ENCODE measurements at places on chromosomes 4 and X. TPM values are rescaled to one million over a fixed set of nuclear protein-coding genes. Genes with fewer than 3 reads are reported as not detected.

TCEAL2 gene
- 10.3 TPM for total RNA-seq

FUNDC2 gene
- total RNA-seq: 43.7 TPM

PARM1 gene
- total RNA-seq: 127 TPM

PPBP gene
- total RNA-seq: not detected

GATA1 gene
- total RNA-seq: not detected

KCND1 gene
- total RNA-seq: 3.8 TPM

DNA sequence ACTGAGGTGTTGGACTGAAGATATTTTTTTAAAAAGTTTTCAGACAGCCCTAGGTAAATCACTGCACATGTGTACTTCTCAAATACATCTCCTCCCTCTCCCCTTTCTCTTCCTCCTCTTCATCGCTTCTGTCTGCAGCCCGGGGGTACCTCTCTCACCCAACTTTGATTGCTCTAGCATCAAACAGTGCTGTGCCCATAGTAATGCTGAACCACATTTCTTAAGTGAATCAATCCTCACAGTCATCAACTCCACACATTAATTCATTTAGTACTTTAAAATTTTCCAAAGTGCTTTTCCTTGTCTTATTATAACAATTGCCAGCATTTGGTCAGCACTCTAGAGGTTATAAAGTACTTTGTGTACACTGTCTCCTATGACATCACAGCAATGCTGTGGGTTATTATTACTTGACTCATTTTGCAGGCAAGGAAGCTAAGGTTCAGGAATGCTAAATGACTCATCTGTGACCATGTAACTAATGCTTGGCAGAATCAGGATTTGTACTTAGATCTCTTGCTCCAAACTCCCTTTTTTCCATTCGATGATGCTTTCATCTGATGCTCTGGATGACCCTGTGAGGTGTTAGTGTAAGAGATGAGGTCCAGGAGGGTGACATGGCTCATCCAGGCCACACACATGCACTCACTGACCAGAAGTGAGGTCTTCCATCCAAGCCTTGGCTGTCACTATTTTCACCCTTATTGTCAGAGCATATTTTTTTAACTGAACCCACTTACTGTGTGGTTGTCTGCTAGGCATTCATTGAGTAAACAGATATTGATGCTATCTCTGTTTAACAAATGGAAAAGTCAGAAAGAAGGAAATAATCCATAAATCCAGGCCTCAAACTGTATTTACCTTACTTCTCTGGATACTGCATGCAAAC is 58.8 kb downstream of the RHOH start:
- DNase-seq: no peak

GRCh38 chr4:16449406-16449805 is 223.1 kb upstream of the TAPT1 start:
- no peak for DNase-seq

DNA sequence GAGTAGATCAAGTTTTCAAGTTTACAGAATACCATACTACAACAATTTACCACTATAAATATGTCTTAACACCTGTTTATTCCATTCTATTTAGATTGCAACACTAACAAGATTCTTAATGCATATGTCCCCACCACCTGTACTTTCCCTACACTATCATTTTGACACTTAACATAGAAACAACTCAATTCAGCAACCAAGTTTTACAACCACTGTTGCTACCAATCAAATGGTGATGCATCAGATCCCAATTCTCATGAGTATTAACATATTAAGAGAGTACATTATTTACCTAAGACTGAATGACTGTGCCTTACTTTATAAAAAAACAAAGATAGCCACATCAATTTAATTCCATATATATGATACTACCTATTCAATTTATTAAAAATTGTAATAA is 49.4 kb downstream of the EIF4E start:
- no peak for DNase-seq

DNA sequence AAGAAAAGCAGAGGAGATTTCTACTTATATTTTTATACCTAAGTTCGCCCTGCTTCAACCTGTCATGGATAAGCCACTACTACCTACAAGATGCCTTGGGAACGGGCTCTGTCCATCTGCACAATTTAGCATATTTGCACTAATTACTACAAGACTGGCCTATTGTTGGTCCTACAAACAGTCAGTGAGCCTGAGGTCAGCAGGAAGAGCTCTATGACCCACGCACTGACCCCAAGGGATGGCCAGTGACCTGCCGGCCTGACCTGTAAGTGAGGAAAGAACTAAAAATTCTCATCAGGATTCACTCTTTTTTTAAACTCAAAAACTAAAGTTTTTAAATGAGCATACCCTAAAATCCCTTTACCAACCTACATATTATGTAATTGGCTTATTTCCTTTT is 142.0 kb downstream of the COL25A1 start:
- DNase-seq: no peak

DNA sequence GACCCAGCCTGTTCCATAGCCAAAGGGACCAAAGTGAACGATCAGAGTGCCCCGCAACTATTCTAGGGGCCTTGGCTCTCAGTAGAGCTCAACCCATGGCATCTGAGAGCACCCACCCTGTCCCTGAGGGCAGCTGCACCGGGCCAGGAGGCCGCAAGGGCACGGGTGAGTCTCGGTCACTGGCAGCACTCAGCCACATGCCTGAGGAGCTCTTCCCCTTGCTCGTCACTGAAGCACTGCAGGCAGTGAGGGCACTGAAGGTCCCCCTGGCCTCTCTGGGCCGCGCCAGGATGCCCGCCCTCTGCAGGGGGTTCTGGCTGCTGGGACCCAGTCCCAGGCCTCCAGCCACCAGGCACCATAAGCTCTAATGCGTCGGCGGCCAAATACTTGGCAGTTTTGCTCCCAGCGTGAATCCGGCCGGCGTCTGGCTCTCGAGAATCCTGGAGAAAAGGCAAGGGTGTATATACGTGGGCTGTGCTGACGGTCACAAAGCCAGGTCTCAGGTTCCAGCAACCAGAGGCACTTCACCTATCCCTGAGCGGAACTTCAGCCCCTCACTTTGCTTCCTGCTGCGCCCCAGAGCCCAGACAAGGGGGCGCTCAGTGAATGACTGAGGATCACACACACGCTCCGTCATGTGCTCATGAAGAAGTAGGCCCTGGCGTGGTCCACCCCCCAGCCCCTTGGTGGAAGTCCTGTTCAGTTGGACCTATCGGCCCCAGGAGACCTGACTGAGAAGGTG is 13.9 kb downstream of the TNIP2 start:
- no peak for DNase-seq

- DNase-seq: no peak
Observed at GRCh38 chrX:103518571-103518970, 718 bp downstream of the RAB40A start.

- DNase-seq: no peak
Observed at GRCh38 chr4:94650690-94651089, 107.1 kb upstream of the BMPR1B start.

DNA sequence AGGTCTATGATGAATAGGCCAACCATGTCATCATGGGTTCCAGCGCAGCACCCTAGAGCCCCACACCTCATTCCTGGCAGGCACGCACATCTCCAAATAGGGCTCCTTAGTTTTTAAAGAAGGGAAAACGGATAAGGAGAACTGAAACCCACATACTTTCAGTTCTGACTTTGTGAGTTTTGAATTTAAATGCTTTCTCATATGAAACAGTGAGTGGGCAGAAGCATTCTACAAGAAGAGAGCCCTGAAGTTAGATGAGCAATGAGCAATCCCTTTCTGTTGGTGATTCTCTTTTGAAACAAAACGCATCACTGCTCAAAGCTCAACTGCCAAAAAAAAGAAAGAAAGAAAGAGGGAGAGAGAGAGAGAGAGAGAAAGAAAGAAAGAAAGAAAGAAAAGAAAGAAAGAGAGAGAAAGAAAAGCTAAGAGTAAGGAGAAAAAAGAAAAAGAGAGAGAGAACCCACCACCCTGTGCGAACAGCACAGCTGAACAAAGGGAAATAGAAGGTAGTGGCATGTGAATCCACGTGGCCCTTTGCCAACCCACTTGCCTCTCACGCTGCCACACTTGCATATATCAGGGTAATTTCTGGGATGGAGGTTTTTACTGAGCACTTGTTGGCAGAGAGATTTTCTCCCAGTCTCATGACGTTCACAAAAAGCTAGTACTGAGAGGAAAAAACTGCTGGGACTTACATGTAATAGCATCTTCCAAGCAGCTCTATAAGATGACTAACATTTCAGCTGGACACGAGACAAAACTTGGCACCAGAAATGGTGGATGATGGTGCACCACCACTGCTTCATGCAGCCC is 31.0 kb downstream of the TMSB4X start:
- DNase-seq: no peak

Measured in thoracic aorta (tissue), 2 donors.